ENCODE measurements at places on chromosomes 6 and 20.
A peak's percentile ranks its signal among the peaks of the same experiment; 100 is the strongest.

GRCh38 chr6:25434921-25435320, 155.7 kb downstream of the CARMIL1 start:
- no peak for DNase-seq
- no peaks in the 10 kb centered on the region for H3K36me3 ChIP-seq
- no peak overlapping the region for H3K4me3 ChIP-seq
- H3K4me1 ChIP-seq, result no peaks in the 10 kb centered on the region

- no peaks in the 10 kb centered on the region for H3K27me3 ChIP-seq
- peaks cover 10% of the 10 kb centered on the region for H3K36me3 ChIP-seq
Measured at GRCh38 chr6:84633771-84634170, 130.6 kb downstream of the TBX18 start.

DNA sequence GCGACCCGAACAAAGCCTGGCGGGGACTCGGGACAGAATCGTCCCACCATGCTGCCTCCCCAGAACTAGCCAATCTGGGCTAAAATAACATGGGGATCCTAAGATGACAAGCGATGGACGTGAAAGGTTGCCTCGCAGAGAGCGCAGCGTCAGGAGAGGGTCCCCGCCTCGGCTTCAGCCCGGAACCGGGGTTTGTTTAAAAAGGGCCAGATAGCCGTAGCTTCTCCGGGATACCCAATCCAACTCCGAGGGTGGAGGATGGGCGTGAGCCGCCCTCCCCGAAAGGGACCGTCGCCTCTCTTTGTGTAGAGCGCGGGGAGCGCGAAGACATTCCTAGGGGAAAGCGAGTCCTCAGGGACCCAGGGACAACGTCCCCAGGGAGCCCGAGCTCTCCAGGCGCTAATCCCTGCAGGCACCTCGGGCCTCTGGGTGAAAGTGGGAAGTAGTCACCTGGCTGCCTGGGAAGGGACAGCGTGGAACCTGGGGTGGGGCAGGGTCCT, 643 bp downstream of the CD24 start:
- H3K36me3 ChIP-seq, result no peaks in the 10 kb centered on the region
- H3K27ac ChIP-seq, result no peak overlapping the region
- H3K4me1 ChIP-seq, result no peaks in the 10 kb centered on the region

GRCh38 chr6:90586546-90586835, 381 bp downstream of the MAP3K7 start:
- H3K4me1 ChIP-seq, result peaks cover 57% of the 10 kb centered on the region
- peak overlapping the region; percentile 98 for H3K27ac ChIP-seq
- DNase-seq, result no peak

- peaks cover 13% of the 10 kb centered on the region for H3K36me3 ChIP-seq
- H3K27ac ChIP-seq, result peak overlapping the region; percentile 98
- DNase-seq, result peak; percentile 97
- peaks cover 37% of the 10 kb centered on the region for H3K27me3 ChIP-seq
- peak overlapping the region; percentile 97 for H3K4me3 ChIP-seq
- H3K4me1 ChIP-seq, result peaks cover 48% of the 10 kb centered on the region
Measured at GRCh38 chr6:26199057-26199772, 112.0 kb downstream of the HFE start.

DNA sequence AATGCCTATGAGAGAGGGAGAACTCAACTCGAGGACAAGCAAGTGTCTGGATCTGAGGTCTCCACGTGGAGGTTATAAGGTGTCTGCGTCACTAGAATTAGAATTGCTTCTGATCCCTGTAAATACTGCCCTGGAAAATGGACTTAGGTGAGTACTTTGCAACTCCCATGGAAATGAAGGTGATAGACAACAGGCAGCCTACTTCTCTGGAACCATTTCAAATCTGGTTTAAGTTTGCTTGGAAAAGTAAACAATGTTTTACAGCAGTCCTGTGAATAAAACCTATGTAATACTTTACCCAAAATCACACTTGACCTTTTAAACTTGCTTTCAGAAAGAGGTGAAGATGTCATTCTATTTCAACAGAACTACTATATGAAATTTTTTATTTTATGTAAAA, 70.1 kb upstream of the TENT5A start:
- H3K27ac ChIP-seq, result no peak overlapping the region
- H3K4me1 ChIP-seq, result peaks cover 13% of the 10 kb centered on the region
- no peak overlapping the region for H3K4me3 ChIP-seq
- H3K36me3 ChIP-seq, result peaks cover 12% of the 10 kb centered on the region
- peaks cover 2% of the 10 kb centered on the region for H3K27me3 ChIP-seq
- DNase-seq, result no peak

DNA sequence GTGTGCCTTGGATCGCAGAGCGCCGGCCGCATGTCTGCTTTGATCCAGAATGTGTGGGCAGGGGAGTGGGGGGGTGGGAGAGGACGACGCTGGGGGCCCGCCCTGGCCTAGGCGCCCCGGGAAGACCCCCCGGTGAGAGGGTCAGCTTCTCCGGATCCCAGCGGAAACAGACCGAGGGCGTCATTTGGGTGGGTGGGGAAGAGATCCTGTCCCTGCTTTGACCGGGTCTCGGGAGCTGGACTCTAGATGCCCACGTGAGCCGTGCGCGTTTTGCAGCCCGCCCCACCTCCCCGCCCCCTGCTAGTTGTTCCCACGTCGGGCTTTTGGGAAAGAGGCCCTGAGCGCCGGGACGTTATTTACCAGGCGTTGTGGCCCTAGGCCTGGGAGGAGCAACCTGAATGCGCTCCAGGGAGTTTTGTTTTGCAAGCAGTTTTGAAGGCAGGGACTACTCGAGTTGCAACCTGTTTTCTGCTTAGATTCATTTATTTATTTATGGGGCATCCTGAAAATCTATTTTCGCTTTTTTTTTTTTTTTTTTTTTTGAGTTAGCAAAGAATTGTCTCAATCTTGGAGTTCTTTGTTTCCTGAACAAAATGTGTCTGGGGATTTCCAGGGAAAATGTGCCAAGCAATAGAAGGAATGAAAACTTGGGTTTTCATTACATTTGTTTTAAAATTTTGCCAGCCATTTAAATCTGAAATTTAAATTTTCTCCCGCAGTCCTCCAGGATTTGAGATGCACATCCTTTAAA, 1.6 kb downstream of the DSP start:
- H3K4me1 ChIP-seq, result peaks cover 66% of the 10 kb centered on the region
- peak; percentile 50 for DNase-seq
- peaks cover 2% of the 10 kb centered on the region for H3K27me3 ChIP-seq
- H3K27ac ChIP-seq, result peak overlapping the region; percentile 89

DNA sequence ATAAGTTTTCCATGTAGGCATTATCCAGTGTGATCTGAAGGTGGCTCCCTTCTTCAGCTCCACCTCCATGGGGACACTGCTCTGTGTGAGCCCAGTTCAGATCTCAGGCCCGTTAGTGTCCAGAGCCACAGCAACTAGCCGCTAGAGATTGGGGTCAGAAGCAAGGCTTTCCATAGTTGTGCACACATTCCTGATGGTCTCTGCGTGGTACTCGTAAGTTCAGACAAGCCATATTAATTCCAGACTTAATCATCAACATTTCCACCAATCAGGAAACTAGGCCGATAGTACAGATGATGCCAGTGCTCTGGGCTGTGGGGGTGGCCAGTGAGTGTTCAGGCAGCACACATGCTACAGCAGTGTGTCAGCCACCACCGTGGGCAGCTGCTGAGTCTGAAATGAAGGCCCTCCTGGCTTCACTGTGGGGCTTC, 17.5 kb upstream of the SYNCRIP start:
- H3K27me3 ChIP-seq, result peaks cover 1% of the 10 kb centered on the region
- peak overlapping the region; percentile 99 for H3K27ac ChIP-seq
- peak overlapping the region; percentile 86 for H3K4me3 ChIP-seq
- H3K36me3 ChIP-seq, result peaks cover 10% of the 10 kb centered on the region
- H3K4me1 ChIP-seq, result peaks cover 35% of the 10 kb centered on the region
- DNase-seq, result peak; percentile 97

GRCh38 chr20:10972219-10972860, 298.5 kb upstream of the JAG1 start:
- no peak overlapping the region for H3K4me3 ChIP-seq
- no peak overlapping the region for H3K27ac ChIP-seq
- H3K36me3 ChIP-seq, result no peaks in the 10 kb centered on the region
- peaks cover 2% of the 10 kb centered on the region for H3K27me3 ChIP-seq
- no peaks in the 10 kb centered on the region for H3K4me1 ChIP-seq

- H3K36me3 ChIP-seq, result no peaks in the 10 kb centered on the region
- H3K27ac ChIP-seq, result no peak overlapping the region
- no peak overlapping the region for H3K4me3 ChIP-seq
Measured at GRCh38 chr6:161395716-161396231, 121.9 kb upstream of the AGPAT4 start.

DNA sequence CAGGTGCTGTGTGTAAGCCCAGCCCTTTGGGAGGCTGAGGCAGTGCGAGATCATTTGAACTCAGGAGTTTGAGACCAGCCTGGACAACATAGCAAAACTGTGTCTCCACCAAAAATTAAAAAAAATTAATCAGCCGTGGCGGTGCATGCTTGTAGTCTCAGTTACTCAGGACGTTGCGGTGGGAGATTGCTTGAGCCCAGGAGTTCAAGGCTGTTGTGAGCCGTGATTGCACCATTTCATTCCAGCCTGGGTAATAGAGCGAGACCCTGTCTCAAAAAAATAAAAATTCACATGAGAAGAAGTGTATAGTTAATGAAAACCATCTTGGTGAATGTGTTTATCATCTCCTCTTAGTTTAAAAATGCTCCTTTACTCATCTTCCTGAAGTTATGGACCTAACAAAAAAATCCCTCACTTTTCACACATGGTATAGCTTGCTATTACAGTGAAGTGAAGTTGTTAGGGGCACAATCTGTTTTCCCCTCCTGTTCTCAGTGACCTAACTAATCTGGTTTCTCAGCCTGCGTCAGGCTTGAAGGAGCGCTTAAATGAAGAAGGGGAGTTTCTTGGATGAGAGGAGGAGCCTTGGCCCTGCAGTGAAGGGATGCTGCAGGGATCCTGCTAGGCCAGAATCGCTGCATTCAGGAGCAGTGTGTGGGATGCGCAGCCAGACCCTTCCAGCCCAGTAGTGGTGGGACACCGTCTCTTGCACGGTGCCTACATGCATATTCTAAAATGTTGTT, 45.3 kb downstream of the JARID2 start:
- no peak overlapping the region for H3K4me3 ChIP-seq
- peaks cover 6% of the 10 kb centered on the region for H3K36me3 ChIP-seq
- no peak for DNase-seq
- H3K4me1 ChIP-seq, result peaks cover 58% of the 10 kb centered on the region
- no peaks in the 10 kb centered on the region for H3K27me3 ChIP-seq

- peaks cover 9% of the 10 kb centered on the region for H3K4me1 ChIP-seq
- no peak overlapping the region for H3K27ac ChIP-seq
- H3K4me3 ChIP-seq, result no peak overlapping the region
- H3K36me3 ChIP-seq, result no peaks in the 10 kb centered on the region
- H3K27me3 ChIP-seq, result no peaks in the 10 kb centered on the region
- DNase-seq, result no peak
Measured at GRCh38 chr6:128648022-128648598, 127.7 kb upstream of the PTPRK start.

DNA sequence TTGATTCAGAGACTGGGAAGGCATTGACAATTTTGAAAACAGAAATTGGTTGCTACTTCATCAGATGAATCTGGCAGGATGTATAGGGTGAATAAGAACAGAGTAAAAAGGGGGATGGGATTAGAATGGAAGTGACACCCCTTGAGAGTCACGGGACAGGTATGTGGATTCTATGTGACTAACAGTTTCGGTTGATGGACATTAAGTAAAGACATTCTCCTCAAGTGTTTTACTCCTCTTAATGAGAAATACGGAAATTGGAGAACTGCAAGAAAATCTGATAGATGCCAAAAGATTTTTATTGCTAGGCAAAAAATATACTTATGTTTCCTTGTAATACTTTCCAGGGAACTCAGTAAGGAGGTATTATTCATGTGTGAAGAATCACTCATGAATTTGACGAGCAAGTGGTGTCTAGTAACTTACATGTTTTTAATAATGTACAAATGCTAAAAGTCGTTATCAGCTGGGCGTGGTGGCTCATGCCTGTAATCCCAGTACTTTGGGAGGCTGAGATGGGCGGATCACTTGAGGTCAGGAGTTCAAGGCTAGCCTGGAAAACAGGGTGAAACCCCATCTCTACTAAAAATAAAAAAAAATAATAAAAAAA, 135.8 kb downstream of the KIF16B start:
- H3K27ac ChIP-seq, result no peak overlapping the region
- H3K4me3 ChIP-seq, result no peak overlapping the region
- no peak for DNase-seq
- no peaks in the 10 kb centered on the region for H3K27me3 ChIP-seq
- no peaks in the 10 kb centered on the region for H3K4me1 ChIP-seq

- no peaks in the 10 kb centered on the region for H3K4me1 ChIP-seq
- no peaks in the 10 kb centered on the region for H3K36me3 ChIP-seq
- peak; percentile 67 for DNase-seq
- H3K27me3 ChIP-seq, result peaks cover 1% of the 10 kb centered on the region
- no peak overlapping the region for H3K27ac ChIP-seq
Measured at GRCh38 chr20:36199345-36200257, 36.7 kb upstream of the AAR2 start.

- H3K4me1 ChIP-seq, result no peaks in the 10 kb centered on the region
- peaks cover 1% of the 10 kb centered on the region for H3K27me3 ChIP-seq
- DNase-seq, result no peak
- no peak overlapping the region for H3K4me3 ChIP-seq
- no peak overlapping the region for H3K27ac ChIP-seq
Measured at GRCh38 chr6:119034827-119035458, 43.5 kb downstream of the FAM184A start.

DNA sequence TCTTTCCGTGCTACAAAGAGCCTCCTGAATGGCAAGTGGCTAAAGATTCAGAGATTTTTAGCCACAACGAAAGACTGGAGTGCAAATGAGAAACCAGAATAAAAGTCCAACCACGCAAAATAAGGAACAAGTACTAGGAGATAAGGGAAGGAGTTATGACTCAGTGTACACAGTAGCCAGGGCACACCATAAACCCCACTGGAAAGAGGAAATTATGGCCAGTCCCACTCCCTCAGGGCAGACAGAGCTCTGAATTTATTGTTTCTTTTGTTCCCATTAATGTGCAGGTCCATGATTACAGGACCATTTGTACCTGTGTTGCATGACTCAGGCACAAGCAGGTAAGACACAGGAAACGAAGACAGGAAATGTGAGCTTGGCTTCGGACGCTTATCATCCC, 150.3 kb upstream of the PREP start:
- H3K4me1 ChIP-seq, result peaks cover 13% of the 10 kb centered on the region
- peaks cover 9% of the 10 kb centered on the region for H3K36me3 ChIP-seq
- H3K27me3 ChIP-seq, result no peaks in the 10 kb centered on the region

- no peak for DNase-seq
- H3K4me3 ChIP-seq, result no peak overlapping the region
- H3K27ac ChIP-seq, result no peak overlapping the region
- H3K36me3 ChIP-seq, result no peaks in the 10 kb centered on the region
Measured at GRCh38 chr6:70764706-70765105, 97.0 kb downstream of the SMAP1 start.

GRCh38 chr20:50996901-50997865, 25.7 kb downstream of the KCNG1 start:
- no peak overlapping the region for H3K27ac ChIP-seq
- H3K27me3 ChIP-seq, result peaks cover 8% of the 10 kb centered on the region
- peaks cover 19% of the 10 kb centered on the region for H3K4me1 ChIP-seq
- H3K4me3 ChIP-seq, result no peak overlapping the region

- peaks cover 5% of the 10 kb centered on the region for H3K27me3 ChIP-seq
- no peak for DNase-seq
- no peak overlapping the region for H3K4me3 ChIP-seq
- peaks cover 29% of the 10 kb centered on the region for H3K4me1 ChIP-seq
Measured at GRCh38 chr20:23227976-23228375, 122.6 kb upstream of the NXT1 start.

- peaks cover 29% of the 10 kb centered on the region for H3K27me3 ChIP-seq
- peaks cover 16% of the 10 kb centered on the region for H3K4me1 ChIP-seq
- H3K36me3 ChIP-seq, result peaks cover under 1% of the 10 kb centered on the region
Measured at GRCh38 chr20:58847463-58847862, 3.2 kb downstream of the GNAS-AS1 start.

Measured in HFFc6 (cell line).